Urinary bladder (tissue), 4 donors: ENCODE measurements at places on chromosomes 7 and 10. TPM values are rescaled to one million over a fixed set of nuclear protein-coding genes. Genes with fewer than 3 reads are reported as not detected.

DNA sequence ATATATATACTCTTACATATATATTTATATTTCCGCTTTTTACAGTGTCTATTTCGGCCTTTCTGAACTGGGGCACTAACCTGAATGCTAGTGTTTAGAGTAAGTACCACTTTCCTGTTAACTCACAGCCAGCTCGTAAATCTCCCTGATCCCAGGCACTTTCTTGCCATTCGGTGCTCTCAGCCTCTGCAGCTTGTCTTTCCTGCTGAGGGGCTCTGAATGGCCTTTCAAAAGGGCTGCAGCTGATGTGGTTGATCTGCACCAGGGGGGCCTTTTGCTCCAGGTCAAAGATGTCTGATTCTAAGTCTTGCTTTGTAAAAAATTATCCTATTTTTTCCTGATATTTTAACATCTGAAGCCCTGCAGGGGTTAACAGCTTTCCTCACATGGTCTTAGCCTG lies 25.5 kb upstream of the HPS1 start:
- no peak for DNase-seq

DNA sequence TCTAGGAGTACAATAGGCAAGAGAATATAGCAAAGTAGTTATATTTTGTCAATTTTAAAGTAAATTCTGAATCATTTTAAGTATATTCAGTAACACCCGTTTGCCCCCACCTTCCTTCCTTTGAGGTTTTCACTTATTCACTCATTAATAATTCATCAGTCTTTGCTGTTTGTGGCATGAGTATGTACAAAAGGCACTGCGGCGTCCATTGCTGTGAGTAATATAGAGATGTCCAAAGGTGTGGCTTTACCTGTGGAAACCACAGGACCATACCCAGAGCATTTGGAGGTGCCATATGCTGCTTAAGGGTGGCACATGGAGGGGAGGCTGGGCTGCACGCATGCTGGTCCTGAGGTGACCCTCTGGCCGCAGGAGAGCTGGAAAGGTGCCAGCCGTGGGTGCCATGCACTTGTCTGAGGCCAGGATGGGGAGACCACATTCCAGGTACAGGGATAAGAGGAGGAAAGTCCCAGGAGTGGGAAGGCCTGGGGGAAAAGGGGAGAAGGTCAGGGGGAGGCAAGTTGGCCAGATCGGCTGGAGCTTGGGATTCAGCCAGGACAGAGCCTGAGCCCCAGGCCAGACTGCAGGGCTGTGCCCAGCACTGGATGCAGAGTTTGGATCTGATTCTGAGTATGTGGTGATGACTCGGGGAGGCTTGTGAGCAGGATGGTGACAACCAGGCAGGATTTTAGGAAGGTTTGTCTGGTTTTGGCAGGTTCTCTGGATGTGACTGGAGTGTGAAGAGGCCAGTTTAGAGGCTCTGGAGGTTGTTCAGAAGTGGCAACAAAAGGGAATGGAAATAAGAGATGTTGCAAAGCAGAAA lies 223.4 kb downstream of the MGMT start:
- DNase-seq, result no peak

DNA sequence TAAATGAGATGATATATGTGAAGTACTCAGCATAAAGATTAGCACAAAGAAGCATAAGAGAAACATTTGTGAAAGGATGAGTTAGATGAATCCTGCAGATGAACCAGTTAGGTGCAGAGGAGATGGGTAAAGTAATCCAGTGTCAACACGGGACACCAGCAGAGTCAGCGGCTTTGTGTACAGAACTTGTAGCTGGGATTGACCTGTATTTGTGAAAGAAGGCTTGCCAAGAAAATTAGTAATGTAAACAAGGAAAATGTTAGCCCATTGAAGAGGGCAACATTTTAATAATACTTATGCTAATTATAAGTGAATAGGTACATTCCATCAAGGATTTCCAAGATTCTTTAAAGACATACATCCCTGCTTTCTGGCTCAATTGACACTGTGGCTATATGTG lies 255.7 kb downstream of the PTEN start:
- DNase-seq, result no peak

DNA sequence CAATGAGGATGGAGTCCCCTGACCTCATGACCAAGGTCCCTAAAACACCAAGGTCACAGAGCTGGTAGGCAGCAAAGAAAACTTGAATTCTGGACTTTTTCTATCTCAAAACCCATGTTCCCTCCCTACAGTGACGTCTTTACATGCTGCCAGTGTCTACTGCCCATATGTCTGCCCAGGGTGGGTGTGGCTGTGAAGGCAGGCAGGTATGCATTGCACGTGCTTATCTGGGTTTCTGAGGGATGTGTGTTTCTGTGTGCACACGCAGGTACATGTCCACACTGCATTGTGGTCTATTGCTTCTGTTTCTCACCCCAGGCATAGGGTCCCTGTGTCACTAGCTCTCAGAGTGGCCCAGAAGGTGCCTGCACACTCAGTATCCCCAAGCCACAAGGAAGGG lies 13.5 kb downstream of the ATP6V1F start:
- no peak for DNase-seq

DNA sequence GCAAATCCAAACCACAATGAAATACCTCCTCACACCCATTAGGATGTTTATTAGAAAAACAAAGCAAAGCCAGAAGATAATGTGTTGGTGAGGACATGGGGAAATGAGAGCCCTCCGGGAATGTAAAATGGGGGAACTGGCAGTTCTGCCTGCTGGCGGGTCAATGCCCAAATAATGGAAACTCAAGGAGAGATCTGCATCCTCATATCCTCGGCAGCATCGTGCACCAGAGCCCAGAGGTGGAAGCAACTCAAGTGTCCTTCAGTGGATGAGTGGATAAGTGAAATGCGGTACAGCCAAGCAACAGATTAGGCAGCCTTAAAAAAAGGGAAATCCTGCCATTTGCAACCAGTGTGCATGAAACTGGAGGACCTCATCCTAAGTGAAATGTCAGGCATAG lies 325.2 kb downstream of the WDR37 start:
- no peak for DNase-seq

GRCh38 chr10:47092376-47092775 lies 181.1 kb downstream of the PTPN20 start:
- no peak for DNase-seq

DNA sequence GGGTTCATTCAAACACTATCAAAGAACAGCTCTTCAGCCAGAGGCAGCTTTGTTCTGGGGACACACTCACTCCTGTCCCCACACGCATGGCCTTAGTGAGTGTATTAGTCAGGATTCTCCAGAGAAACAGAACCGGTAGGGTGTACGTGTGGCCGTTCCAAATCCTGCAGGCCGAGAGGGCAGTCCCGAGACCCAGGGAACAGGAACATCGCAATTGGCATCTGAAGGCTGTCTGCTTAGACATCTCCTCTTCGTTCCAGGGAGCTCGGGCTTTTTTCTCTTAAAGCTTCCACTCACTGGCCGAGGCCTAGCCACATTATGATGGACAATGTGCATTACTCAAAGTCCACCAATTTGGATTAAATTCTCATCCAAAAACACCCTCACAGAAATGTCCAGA lies 523.3 kb downstream of the GLRX3 start:
- DNase-seq, result no peak

DNA sequence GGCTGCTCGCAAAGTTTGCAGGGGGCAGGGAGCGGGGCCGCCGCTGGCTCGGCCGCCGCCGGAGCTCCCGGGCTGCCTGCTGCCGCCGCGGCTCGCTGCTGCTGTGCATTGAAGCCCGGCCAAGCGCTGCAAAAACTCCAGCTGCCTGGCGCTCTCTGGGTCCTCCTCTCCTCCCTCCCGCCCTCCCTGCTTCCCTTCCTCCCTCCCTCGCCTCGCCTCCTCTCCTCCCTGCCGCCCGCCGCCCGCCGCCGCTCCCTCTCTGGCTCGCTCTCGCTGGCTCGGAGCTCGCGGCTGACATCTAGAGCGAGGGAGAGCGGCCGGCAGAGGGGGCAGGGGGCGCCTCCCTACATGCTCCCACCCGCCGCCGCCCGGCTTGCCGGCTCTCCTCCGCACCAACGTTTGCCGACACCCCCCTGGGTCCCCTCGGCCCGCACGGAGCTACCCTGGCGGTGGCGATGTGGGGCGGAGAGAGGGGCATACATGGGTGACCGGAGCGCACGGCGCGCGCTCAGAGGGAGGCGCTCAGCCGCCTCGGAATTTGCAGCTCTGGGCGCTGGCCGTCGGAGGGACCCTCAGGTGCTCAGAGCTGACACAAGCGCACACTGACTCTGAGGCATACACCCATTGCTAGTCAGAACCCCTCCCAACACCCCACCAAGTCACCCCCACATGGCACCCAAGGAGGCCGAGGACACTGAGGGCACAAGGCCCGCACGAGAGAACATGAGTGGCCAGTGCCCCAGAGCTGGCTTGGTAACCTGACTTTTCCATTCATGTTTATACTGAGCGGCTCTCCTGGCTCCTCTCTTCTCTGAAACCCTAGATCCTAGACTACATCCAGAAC lies 1.2 kb upstream of the PLXNA4 start:
- DNase-seq, result peak; percentile 64

- no peak for DNase-seq
Measured at GRCh38 chr7:112056409-112056808, 149.8 kb downstream of the DOCK4 start.

The STAG3 gene
- 0.90 TPM for total RNA-seq

The STEAP1 gene
- 5.8 TPM for total RNA-seq
